ENCODE measurements at places on chromosomes 3 and 15.

DNA sequence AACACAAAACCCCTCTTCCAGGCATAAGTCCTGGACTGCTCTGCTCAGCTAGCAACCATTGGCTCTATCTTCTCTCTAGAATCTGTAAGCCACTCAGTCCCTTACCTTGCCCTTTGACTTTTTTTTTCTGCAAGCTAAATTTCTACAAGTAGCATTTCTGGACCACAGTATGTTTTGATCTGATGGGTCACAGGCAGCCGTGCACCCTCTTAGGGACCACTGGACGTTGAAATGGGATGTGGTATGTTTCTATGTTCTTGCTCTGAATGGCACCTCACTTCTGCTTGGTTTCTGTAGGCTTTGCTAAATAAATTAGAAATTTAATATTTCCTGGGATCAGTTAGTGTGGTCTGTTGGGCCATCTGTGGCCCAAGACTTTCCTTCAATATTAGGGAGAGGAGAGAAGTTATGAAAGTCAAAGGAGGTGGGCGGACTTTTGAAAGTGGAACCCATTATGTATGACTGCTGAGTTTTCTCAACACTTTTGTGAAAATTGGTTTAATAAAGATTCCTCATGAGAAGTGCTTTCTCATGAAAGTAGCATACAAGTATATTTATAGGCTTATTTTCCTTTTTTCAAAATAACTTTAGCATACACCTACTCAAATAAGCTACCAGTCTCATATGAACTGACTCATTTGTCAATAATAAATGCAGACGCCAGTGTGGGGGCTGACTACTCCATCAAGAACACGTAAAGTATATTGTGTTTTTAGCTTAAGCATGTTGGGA is 18.4 kb upstream of the TIPARP start:
- DNase-seq = no peak

GRCh38 chr15:66943456-66944095 is 121.8 kb upstream of the SMAD3 start:
- DNase-seq = no peak

- DNase-seq = no peak
Observed at GRCh38 chr3:192128922-192129321, 598.4 kb downstream of the FGF12 start.

DNA sequence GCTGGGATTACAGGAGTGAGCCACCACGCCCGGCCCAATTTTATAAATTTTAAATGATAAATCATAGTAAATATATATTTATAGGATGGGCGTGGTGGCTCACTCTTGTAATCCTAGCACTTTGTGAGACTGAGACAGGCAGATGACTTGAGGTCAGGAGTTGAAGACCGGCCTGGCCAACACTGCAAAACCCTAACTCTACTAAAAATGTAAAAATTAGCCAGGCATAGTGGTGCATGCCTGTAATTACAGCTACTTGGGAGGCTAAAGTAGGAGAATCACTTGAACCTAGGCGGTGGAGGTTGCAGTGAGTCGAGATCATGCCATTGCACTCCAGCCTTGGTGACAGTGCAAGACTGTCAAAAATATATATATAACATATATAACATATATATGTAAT is 26.4 kb downstream of the MFN1 start:
- DNase-seq = no peak

DNA sequence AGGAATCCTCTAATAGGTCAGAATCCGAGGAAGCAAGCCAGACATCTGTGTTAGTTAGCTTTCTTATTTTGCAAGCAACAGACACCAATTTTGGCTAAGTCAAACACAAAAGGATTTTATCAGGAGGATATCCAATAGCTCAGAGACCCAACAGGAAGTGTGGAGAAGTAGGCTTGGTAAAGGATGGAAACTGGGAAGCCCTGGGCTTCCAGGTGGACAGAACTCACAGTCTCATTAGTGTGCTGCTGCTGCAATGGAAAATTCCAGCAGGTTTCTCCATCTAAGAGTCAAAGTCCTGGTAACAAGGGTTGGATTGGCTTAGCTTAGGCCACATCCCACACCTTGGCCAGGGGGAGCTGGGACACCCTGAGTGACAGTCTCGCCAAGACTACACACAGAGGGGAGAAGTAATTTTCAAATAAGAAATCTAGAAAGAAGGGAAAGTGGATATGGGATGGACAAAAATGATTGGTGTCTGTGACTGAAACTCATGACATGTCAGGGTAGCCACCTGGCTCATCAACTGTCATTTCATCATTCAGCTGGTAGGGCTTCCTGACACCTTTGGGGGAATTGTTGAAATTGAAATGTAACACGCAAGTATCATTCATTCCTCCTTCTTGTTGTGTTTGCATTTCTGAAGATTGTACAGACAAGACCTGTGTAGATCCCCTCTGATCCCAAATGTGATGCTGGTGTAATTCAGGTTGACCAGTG is 158.6 kb downstream of the THSD4 start:
- peak; percentile 24 for DNase-seq

DNA sequence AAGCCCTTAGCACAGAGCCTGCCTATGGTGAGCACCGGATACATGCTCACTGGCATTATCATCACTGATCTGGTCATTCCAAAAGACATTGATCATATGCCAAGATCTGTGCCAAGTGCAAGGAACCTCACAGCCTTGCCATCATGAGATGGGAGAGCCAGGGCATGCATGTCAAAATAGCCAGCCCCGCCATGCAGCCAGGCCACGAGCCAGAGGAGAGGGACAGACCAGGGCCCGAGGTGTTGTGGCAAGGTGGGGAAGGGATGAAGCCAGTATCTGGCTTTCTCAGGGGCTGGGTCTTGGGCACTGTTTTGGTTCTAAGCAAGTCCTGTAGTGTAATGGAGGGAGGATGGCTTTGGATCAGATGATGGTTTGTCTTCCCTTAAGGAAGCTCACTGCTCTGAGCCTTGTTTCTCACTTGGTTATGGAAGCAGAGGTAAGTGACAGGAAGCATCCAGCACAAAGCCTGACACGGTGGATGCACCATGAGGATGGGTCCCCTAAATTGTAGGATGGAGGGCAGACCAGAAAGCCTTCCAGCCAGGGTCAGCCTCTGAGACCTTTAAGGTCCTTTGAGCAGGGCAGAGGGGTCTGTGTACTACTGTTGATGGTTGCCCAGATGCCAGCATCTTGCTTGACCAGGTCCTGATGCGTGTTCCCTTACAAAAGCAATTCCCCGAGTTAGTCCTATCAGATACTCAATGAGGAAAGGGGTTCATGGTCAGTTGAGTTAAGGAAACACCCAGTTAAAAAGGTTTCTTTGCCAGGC is 247.7 kb upstream of the TLE3 start:
- DNase-seq = no peak
